ENCODE measurements at places on chromosomes 1 and 21.

DNA sequence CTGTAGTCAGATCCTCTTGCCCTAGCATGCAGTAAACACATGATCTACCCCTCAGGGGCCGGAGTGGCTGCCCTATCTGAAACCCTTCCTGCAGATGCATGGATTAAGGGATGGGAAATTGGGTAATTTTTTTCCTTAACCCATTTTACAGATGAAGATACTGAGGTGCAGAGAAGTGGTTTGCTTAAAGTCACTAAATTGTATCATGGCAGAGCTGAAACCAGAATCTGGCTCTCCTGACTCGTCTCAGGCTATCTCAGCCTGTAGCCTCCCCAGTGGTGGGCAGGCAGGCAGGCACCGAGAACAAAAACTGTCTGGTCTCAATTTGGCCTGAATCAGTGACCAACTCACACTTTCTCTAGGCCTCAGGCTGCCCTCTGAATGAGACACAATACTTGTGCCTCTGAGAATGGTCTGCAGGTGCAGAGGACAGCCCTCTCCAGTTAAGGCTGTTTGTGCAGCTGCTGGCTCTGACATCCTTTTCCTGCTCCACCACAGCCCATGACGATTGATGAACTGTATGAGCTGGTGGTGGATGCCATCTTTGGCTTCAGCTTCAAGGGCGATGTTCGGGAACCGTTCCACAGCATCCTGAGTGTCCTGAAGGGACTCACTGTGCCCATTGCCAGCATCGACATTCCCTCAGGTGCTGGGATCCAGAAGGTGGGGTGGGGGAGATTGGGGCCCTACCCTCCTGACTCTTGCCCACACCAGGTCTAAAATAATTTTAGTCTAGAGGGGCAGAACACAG, 1.5 kb downstream of the NAXE start:
- DNase-seq = no peak

DNA sequence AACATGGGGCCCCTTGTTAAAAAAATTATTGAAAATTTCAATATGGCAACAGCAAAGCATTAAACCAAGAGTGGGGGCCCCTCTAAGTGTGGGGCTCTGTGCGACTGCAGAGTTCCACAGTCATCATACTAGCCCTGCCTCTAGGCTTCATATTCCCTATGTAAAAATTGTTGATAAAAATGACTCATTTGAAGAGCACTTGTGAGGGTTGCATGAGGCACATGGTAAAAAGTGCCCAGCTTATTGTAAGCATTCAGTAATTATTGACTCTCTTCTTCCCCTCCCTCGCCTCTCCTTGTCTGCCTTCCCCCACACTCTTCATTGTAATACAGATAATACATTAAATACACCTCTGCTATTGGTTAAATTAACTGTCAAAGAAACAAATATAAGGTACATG, 86.7 kb upstream of the PTBP2 start:
- DNase-seq = no peak

- no peak for DNase-seq
Observed at GRCh38 chr1:4006676-4007374, 106.8 kb upstream of the C1orf174 start.

GRCh38 chr1:208235982-208236761, 8.0 kb downstream of the PLXNA2 start:
- DNase-seq = no peak

- no peak for DNase-seq
Observed at GRCh38 chr1:107804741-107805140, 160.2 kb downstream of the VAV3 start.

- no peak for DNase-seq
Observed at GRCh38 chr1:26739329-26739914, 43.6 kb downstream of the ARID1A start.

DNA sequence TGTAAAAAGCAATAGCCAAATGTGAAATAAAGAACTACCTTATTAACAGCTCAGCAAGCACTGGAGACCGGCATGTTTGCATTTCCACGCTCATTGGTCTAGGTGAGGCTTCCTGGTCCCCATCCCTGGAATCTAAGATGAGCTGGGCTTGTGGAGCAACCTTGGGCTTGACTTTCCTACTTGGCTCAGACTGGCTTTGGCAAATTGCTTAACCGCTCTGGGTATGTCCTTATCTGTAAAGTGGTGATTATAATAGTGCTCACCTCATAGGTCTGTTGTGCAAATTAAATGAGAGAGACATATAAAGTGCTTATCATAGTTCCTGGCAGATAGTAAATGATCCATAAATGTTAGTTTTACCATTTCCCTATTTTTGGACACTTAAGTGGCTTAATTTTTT, 49.4 kb upstream of the CACNA1E start:
- no peak for DNase-seq

DNA sequence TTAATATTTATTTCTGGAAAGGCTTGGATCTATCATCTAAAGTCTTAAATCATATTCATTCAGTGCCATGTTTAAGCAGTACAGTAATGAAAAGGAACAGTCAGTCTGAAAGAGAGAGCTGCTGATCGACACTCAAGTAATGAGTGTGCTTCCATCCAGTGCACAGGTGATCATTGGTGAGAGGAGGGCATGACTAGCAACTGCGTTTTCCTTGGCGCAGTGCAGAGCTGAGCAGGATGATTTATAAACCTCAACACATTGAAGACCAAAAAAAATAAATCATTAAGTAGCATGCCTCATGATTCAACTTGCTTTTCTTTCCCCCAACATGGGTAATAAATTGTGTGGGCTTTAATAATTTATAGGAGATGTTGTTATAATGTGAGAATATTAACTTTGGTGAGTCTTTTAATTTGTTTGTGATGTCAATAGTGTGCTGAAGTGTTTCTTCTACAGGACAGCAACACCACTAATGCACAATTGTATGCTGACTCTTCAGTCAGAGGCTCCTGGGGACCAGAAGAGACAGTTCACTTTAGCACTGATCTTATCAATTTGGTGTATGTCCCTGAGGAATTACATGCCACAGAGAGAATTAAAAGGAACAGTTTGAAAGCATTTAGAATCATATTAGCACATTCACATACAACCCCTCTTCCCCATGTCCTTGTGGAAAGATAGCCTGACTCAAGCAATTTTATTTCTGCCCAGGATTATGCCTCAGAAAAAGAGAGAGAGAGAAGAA, 199.7 kb upstream of the ADGRL2 start:
- no peak for DNase-seq

- DNase-seq = no peak
Observed at GRCh38 chr1:168234846-168235547, 9.2 kb downstream of the SFT2D2 start.

GRCh38 chr1:16724718-16725438, 15.4 kb upstream of the RNU1-4 start:
- no peak for DNase-seq

- no peak for DNase-seq
Observed at GRCh38 chr1:69643266-69643665, 75.5 kb downstream of the LRRC7 start.

- no peak for DNase-seq
Observed at GRCh38 chr1:44239331-44239960, 26.2 kb downstream of the DMAP1 start.

DNA sequence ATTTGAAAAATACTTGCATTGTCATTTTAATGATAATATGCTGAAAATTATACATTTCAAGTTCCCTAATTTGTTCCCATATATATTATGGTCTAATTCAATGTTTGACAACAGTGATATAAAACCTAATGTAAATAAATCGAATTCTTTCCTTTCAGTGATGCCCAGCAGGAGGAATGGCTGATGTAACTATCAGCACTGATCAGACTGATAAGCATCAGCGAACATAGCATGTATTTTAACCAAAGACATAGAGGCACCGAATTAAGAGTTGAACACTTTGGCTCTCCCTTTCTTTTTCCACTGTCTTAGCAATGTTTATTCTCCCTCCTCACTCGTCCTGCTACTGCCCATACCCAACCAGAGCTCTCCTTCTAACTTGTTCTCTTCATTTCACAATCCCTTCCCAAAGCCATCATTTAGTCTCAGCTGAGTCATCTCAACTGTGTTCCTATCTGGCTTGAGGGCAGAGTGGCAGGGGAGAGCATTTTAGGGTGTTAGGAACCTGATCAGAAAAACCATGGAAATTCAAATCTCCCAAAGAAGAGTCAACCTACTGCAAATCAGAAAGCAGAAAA, 58.8 kb upstream of the C1orf115 start:
- no peak for DNase-seq
